Activated CD4-positive, alpha-beta T cell treated with anti-CD3 and anti-CD28 coated beads for 36 hours (primary cell): ENCODE measurements at places on chromosomes 1 and 21. TPM values are rescaled to one million over a fixed set of nuclear protein-coding genes. Genes with fewer than 3 reads are reported as not detected.

WDR64 gene
- total RNA-seq = not detected

WNT9A gene
- not detected for total RNA-seq

DNA sequence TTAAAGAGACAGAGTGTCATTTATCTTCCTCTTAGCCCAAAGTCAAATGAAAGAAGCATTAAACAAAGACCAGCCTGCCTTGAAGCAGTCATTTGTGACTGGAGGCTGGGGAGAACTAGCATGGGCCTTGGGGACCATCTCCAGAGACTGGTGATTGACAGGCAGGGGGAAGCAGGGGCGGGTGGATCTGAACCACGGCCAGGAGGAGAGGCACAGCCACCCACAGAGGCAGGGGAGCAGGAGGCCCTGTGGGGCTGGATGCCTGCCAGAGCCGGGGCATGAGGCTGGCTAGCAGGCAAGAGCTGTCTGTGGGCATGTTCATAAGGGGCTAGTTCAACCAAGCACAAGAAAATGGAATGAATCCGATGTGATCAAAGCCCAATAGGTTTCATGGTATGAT, 73.9 kb downstream of the PLXNA2 start:
- DNase-seq = no peak

- DNase-seq = no peak
Observed at GRCh38 chr1:35509558-35509957, 47.6 kb downstream of the KIAA0319L start.

DNA sequence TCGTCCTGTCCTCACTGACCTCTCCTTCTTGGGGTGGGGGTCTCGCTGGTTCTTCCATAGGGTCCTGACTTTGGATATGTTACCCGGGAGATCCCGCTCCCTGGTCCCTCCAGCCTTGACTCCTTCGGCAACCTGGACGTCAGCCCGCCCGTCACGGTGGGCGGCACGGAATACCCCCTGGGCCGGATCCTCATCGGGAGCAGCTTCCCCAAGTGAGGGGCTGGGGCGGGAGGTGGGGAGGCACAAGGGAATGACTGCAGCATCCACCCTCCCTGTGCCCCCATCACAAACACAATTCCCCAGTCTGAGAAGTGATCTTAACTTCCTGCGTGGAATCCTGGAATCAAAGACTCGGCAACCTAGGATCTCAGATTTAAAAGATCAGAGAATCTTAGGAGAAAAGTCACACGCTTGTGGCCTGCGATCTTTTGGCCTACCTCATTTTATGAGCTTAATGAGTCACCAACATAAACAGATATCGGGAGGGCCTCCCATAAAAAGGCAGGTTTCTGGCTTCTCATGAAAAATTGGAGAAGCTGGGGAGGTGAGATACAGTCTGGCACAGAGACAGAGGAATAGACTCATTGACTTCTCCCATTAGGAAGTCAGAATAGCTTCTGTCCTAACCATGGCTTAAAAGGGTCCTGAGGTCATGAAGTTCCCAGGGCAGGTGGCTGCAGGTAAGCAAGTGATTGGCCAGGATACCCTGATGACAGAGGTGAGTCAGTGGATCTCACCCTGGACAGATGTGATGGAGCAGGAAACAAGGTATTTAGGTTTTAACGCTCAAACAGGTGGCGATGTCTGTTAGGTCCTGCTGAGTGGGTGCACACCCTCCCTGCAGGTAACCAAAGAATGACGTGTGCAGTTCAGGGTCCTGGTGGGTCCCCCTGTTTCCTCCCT, 15.9 kb upstream of the PADI3 start:
- no peak for DNase-seq

DNA sequence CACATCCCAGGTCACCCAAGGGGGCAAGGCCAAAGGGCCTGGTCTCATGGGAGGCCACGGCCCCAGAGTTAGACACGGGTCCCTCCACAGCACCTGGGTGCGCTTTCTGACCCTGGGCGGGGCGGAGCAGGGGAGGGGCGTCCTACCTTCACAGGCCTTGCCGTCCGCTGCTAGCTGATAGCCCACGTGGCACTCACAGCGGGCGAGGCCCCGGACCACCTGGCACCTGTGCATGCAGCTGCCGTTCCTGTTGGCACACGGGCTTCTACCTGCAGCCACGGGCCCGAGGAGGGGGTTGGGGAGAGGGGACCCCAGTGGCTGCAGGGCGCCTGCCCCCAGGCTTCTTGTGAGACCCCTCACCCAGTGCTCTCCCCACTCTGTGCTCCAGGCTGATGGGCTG, 59.9 kb downstream of the ARHGEF16 start:
- DNase-seq = no peak

- DNase-seq = no peak
Observed at GRCh38 chr1:202501281-202501680, 152.8 kb downstream of the PPP1R12B start.
